GM20000 (cell line): ENCODE measurements at places on chromosomes 7 and 10.

DNA sequence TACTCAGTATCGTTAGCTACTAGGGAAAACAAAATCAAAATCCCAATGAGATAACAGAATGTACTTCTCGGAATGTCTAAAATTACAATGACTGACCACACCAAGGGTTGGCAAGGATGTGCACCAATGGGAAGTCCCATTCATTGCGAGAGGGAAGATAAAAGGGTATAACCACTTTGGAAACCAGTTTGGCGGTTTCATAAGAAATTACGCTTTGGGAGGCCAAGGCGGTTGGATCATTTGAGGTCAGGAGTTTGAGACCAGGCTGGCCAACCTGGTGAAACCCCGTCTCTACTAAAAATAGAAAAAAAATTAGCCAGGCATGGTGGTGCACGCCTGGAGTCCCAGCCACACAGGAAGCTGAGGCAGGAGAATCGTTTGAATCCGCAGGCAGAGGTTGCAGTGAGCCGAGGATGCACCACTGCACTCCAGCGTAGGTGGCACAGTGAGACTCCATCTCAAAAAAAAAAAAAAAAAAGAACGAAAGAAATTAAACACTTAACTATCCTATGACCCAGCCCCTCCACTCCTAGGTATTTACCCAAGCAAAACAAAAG is 7.6 kb downstream of the HACD1 start:
- DNase-seq = no peak

GRCh38 chr10:31136930-31137885 is 105.5 kb upstream of the ZNF438 start:
- DNase-seq = no peak

DNA sequence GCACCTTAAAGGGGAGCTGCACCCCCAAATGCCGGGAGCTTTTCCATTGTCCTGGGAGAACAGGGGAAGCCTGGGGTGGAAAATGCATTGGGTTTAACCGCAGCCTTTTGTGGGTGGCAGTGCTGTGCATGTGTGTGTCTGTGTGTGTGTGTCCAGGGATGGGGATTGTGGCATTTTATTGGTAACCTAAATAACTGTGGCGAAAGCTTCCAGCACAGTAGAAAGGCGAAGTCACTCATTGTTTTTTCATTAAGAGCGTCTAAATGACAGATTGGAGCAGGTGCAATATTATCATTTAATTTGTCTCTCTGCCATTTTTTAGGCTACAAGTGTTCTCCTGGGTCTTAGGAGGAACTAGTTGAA is 55.1 kb downstream of the INSIG1 start:
- DNase-seq = no peak

- DNase-seq = no peak
Observed at GRCh38 chr10:87757685-87758084, 60.3 kb downstream of the ATAD1 start.

GRCh38 chr10:71371750-71372166 is 25.0 kb upstream of the CDH23 start:
- peak; percentile 48 for DNase-seq

- no peak for DNase-seq
Observed at GRCh38 chr7:102096012-102096332, 190.7 kb upstream of the SH2B2 start.

DNA sequence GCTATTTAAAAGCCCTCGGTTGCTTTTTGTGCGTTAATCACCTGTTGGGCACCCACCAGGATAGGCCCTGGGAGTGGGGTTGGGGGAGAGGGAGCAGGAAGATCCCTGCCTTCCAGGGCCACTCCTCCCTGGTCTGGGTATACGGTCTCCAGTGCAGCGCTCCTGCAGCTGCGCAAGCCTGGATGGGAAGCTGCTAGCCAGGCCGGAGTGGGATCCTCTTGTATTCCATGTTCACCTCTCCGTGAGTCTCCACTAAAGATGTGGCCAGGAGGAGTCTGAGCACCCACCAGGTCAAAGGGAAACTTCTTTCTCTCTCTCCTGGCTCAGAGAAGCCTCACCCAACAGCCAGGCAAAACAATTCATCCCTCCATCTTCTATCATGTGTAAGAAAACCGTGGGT is 78.8 kb upstream of the ANLN start:
- no peak for DNase-seq

- DNase-seq = no peak
Observed at GRCh38 chr10:117964536-117964935, 82.2 kb downstream of the RAB11FIP2 start.

DNA sequence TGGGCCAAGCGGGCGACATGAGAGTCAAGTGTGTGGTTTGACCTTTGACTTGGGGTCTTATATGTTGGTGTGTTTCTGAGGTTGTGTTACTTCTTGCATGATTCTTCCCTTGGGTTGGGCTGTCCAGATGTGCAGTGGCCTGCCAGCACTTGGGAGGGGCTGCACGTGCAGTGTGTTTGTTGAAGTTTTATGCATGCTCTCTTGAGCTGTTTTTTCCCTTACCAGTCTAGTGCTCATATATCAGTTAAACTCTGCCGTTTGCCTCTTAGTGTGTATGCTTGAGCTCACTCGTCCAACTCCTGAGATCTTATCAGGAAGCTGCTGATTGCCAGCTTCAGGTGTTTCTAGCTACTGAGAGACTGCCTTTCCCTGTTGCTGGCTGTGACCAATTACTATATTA is 23.1 kb downstream of the SP4 start:
- DNase-seq = no peak

DNA sequence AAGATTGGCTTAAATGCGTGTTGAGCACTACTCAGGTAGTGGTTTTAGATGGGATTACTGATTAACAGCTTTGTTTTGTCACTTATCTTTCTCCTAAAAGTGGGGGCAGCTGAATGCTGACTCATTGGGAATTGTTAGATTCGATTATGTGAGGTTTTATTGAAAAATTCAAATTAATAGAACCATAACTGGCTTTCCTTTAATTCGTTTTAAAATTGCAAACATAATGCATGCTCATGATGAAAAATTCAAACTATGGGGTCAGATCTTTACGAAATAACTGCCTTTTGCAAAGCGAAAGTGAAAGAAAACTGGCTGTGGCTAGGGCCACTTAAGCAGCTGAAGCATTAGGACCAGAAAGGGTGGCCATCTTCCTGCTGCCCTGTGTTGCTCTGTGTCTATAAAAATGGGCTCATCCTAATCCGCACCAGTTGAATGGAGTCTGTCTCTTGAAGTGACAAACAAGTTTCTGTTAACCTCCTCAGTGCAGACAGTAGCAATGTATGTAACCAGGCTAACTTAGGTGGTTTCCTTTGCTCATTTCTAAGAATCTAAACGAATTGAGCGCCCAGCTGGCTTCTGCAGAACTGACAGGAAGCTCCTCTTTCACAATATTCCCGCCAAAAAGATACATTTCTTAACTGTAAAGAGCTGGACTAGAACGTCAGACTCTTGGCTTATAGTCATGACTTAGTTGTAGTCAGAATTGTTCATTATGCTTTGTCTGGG is 27.8 kb downstream of the DENND10 start:
- peak; percentile 53 for DNase-seq

DNA sequence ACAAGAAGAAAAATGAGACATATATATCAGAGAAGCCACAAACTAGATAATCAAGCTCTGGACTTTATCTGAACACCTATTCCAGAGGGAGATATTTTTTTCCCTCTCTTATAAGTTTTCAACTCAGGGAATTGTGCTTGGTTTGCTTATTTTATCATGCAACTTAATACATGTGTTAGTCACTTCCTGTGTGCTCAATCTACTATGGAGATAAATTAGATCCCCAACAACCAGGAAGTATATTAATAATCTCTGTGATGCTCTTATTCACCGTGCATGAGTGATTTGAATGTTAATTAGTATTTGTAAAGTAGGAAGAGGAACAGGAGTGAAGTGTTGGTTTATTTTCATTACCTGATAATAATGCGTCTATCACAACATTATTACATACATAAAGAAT is 38.8 kb upstream of the ZNF365 start:
- DNase-seq = no peak

GRCh38 chr7:142882338-142882678 is 3.2 kb downstream of the TRPV6 start:
- DNase-seq = no peak

DNA sequence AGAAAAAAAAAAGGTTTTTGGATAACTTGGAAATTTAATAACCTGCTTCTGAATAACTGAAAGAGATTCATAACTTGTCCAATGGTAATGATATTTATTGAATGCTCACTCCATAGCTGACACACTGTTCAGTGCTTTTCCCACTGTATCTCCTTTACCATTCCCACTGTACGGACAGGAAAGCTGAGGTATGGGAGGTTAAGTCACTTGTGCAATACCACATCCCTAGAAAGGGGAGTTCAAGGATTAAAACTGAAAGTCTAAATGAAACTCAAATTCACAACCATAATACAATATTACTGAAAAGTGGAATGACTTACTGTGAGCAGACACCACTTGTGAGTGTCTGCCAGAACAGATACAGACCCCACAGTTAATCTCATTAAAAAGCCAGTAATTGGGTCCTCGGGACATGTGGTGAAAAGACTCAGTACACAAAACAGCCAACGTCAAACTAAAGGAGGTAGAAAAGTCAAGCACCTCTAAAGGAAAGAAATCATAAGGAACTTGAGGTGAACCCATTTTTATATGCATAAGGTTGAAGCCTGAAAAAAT is 13.8 kb upstream of the RHOBTB1 start:
- no peak for DNase-seq

GRCh38 chr7:2165239-2165609 is 67.5 kb downstream of the MAD1L1 start:
- no peak for DNase-seq

- DNase-seq = no peak
Observed at GRCh38 chr7:98126311-98127142, 19.9 kb downstream of the LMTK2 start.

GRCh38 chr10:24208661-24209431 is at the start of gene KIAA1217:
TSS of gene KIAA1217 (plus strand) at chr10:24209138. CDS start at chr10:24209194, 56 bp downstream.
- no peak for DNase-seq

- no peak for DNase-seq
Observed at GRCh38 chr10:79283616-79284015, 63.7 kb upstream of the PPIF start.

GRCh38 chr10:23442936-23443335 is 4.1 kb downstream of the OTUD1 start:
- DNase-seq = no peak

- peak; percentile 6 for DNase-seq
Observed at GRCh38 chr7:88789480-88790064, 6.0 kb downstream of the TEX47 start.

DNA sequence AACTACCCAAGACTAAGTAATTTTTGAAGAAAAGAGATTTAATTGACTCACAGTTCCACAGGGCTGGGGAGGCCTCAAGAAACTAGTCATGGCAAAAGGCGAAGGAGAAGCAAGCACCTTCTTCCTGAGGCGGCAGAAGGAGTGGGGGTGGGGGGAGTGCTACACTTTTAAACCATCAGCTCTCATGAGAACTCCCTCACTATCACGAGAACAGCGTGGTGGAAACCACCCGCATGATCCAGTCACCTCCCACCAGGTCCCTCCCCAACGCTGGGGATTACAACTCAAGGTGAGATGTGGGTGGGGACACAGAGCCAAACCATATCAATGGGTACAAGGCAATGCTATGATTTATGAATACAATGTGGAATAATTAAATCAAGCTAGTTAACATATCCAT is 241.9 kb downstream of the PTPRN2 start:
- DNase-seq = no peak

DNA sequence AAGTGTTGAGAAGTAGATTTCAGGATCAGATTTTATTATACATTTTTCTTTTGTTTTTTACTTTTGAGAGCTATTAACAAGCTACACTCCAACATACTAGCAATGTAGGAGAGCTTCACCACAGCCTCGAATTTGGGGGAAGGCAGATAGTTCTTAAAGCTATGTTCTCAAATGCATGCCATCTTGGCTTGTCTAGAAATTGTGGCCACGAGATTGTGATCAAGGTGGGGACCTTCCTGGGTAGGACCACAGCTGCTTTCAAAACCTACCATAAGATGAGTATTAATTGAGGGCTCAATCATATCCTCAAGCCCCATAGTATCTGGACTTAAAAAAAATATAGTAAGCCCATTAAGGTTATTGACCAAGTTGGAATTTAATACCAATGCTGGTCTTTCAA is 27.9 kb upstream of the JAZF1 start:
- no peak for DNase-seq

- DNase-seq = no peak
Observed at GRCh38 chr10:61899069-61899531, 2.4 kb upstream of the ARID5B start.

DNA sequence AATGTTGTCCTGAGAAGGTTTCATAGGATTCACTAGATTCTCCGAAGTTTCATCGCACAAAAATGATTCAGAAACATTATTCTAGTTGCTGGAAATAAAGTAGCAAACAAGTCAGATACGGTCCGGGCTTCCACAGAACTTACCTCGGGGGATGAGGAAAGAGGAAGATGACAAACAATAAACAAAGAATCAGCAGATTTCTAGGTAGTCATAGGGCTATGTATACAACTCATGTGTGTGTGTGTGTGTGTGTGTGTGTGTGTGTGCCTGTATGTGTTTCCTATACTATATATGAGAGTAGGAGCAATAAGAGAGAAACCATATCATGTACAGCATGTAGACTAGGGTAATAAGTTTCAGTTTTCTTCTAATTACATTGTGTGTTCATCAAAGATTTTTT is 16.5 kb downstream of the TMEM236 start:
- DNase-seq = no peak

GRCh38 chr10:105146436-105146835 is 505.3 kb downstream of the SORCS3 start:
- no peak for DNase-seq

DNA sequence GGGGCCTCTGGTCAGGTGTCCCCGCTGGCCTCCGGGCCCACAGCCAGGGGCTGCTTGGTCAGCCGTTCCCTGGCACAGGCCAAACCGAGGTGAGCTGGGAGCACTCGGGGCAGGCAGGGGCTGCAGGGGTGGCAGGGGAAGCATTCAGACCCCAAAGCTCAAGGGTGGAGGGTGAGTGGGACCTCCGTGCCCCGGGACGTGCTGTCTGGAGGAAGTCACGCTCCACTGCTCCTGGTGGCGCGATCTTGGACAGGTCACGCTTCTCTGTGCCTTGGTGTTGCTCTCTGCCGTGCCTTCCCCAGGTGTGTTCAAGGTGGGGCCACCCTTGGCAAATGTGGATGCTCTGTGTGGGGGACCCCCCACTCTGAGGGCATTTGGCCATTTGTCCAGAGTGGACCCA is 24.6 kb upstream of the ELFN1 start:
- DNase-seq = no peak

- peak; percentile 74 for DNase-seq
Observed at GRCh38 chr7:43454936-43455518, 127.9 kb upstream of the STK17A start.

- no peak for DNase-seq
Observed at GRCh38 chr10:36050763-36051499, 408.8 kb upstream of the FZD8 start.

- peak; percentile 72 for DNase-seq
Observed at GRCh38 chr10:102352066-102352715, 43.3 kb upstream of the NFKB2 start.

GRCh38 chr7:47648275-47648925 is 66.5 kb upstream of the TNS3 start:
- no peak for DNase-seq

- no peak for DNase-seq
Observed at GRCh38 chr7:95342029-95342428, 17.7 kb upstream of the PON1 start.
